ENCODE measurements at places on chromosomes 5 and 9.

- peak; percentile 87 for DNase-seq
Measured at GRCh38 chr9:129166623-129167557, 11.2 kb downstream of the IER5L start.

DNA sequence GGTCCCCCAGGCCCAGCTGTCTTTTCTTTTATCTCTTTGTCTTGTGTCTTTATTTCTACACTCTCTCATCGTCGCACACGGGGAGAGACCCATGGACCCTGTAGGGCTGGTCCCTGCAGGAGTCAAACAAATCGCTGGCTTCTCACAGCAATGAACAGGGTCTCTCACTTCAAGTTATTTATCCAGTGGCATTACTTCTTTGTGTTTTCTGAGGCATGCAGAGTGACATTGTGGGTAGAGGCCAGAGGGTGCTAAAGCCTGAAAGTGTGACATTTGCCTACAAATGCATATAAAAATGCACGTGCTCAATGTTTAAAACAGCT lies 127.6 kb downstream of the ST8SIA4 start:
- DNase-seq = no peak

DNA sequence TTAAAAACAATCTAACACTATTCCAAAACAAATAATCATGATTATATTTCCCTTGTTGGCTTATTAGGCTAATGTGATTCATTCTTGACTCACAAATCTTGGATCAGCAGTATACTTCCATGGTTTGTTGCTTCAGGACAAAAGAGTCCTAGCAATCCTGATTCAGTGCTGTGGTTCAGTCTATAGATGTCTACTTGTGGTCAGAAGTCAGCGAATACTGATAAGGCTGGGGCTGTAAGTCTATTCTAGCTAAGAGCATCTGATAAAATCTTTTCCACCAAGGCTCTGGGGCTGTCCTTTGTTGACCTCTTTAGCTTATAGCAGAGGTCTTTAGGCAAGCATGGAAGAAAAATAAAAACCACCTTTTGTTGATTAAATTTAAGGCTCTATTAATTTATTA lies 4.4 kb upstream of the SMIM3 start:
- DNase-seq = no peak

DNA sequence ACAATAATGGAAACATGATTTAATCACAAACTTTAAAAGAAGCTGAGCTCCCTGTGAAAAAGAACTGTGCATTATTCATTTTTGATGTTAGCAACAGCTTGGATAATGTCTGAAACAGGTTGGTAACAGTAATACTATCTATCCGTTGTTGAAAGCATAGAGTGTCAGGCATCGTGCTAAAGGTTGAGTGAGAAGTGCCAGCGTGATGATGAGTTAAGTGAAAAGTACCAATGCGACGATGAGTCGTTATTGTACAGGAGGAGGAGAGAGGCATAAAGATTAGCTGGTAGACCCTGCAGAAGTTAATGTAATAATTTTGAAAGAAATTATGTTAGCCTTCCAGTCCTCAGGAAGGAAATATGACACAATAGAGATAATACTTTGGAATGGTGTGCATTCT lies 593.6 kb downstream of the MAT2B start:
- DNase-seq = no peak

DNA sequence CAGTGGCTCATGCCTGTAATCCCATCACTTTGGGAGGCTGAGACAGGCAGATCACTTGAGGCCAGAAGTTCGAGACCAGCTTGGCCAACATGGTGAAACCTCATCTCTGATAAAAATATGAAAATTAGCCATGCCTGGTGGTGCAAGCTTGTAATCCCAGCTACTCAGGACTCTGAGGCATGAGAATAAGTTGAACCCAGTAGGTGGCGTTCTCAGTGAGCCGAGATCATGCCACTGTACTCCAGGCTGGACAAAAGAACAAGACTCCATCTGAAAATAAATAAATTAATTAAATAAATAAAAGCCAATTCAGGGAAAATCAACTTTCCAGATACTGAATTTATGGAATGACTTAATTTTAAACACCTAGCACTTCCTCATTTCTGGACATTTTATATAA lies 1722.1 kb downstream of the MAT2B start:
- DNase-seq = no peak
